HuH-7.5 (cell line): ENCODE measurements at places on chromosomes 2 and 18.

DNA sequence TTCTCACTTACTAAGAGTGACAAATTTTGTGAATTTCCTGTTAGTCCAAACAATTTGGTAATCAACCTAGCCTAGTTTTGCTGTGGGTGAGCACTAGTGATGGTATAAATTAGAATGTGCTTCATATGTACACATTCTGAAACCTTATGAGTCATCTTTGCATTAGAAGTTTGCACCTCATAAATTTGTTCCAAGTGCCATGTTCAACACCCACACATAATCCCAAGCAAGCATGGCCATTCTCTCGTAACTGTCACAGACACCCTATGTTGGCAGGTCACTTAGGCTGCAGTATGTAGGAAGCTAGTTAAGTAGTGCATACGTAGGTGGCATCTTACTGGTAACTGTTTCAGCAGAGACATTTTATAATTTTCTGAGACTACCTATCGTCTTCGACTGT lies 46.9 kb downstream of the NAB1 start:
- no peak for DNase-seq

- DNase-seq = no peak
Observed at GRCh38 chr2:174759381-174760065, 4.7 kb downstream of the CHRNA1 start.

DNA sequence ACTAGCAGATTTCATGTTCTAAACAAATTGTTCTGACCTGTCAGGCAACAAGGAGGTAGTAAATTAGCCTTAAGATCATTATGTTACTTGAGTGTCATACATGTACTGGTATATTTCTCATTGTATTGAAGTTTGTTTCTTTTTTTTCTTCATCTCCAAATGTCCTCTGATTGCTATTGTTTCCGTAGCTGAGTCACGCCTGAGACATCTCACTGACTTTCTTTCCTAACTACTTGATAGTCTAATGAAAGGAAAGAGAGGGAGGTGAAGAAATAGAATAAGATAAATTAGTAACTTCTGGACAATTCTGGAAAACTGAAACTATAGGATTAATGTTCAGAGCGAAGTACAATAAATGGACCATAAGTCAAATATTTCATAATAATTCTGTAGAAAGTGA lies 1049.9 kb downstream of the TSN start:
- no peak for DNase-seq

GRCh38 chr2:26655611-26656195 lies 14.5 kb upstream of the CIB4 start:
- no peak for DNase-seq

GRCh38 chr2:70344195-70344594 lies 42.3 kb upstream of the FAM136A start:
- DNase-seq = no peak

DNA sequence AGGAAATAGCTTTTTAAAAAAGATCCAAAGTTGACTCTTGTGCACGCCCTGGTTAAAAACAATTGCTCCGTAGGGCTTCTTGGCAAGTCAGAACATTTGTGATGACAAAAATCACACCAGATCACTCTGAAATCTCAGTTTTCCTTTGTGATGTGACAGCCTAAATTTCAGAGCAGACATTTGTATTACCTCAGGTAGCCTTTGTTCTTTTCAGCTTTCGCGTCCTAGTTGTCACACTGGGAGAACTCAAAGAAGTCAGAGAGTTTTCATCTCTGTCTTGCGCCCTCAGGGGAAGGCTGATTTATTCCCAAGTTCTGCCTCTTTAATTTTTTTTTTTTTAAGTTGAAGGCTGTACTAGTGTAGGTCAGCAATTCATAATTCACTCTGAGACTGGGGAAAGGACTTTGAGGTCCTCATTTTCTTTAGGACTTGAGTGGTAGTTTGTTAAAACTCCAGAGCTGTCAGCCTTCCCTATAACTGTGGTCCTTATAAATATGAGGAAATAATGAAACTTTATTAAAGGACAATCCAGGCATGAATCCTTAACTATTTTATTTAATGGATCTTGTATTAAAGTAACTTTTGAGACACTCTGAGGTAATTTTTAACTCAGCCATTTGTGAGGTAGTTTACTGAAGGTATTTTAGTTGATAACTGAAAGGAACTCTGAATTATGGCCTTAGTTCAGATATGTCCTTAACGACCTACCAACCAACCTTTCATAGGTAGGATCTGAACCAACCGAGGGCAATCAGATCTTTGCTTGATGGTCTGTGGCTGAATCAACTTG lies 525.1 kb upstream of the FAM98A start:
- DNase-seq = no peak

- DNase-seq = no peak
Observed at GRCh38 chr18:68660354-68661183, 54.3 kb downstream of the TMX3 start.

DNA sequence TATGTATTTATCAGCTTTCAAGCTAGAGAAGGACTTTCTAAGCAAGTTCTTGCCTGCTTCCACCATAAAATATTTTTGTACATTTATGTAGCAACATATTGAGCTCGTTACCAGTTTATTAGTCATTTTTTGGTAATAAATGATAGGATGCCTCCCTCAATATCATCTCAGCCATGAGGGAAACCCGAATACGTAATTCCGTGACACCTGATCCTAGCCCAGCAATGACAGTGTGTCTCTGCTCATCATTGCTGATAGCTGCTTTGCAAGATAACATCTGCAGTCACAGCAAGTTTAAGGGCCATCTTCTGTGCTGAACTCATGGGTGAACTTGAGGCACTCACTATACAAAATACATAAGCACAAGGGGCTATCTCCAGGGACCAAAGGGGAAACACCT lies 62.2 kb downstream of the COL6A3 start:
- no peak for DNase-seq

DNA sequence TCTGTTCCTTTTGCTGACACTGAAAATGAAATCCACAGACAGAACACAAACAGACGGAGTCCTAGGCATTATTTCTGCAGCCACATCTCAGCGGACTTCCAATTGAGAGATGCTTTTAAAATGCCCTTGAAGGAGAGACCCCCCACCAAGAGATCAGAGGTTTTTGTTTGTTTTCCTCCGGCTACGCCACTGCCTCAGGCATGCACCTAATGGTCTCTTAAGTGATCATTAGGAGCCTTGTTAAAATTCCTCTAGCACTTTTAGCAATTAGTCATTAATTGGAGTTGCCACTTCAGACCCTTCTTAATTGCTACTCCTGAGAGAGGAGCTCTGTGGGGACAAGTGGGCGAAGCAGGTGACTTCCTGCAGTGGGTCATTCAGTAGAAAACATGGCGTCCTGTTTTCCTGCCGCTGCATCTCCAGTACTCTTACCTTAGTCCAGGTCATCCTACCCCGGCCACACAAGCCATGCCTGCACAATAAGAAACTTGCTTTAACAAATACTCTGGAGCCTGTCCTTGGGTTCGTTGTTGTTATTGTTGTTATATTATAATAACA lies 257.7 kb upstream of the CHAC2 start:
- no peak for DNase-seq

- DNase-seq = no peak
Observed at GRCh38 chr2:190891889-190892288, 11.3 kb downstream of the GLS start.

- DNase-seq = no peak
Observed at GRCh38 chr2:200679535-200679934, 93.7 kb downstream of the AOX1 start.

DNA sequence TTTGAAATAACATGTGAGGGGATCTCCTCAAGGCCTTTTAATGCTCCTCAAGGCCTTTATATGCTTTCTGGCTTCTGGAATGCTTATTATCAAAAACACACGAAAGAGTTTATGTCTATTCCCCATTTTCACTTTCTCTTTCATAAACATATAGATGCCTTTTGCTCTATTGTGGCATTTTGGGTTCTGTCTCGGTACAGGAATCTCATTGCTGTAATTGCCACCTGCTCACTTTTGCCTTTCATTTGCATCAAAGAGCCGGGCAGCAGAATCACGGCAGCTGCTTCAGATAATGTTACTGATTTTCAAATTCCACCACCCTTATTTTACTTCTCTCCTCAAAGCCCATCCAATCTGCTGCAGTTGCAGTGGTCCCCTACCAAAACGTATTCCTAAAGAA lies 54.8 kb upstream of the LPIN2 start:
- no peak for DNase-seq

DNA sequence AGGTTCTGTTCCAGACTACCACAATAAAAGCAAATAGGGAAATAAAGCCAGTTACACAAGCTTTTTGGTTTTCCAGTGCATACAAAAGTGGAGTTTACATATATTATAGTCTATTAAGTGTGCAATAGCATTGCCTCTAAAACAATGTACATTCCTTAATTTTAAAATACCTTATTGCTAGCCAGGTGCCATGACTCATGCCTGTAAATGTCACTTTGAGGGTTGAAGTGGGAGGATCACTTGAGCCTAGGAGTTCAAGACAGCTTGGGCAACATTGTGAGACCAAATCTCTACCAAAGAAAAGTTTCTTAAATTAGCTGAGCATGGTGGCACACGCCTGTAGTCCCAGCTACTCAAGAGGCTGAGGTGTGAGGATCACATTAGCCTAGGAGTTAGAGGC lies 52.9 kb upstream of the IMP4 start:
- DNase-seq = no peak

DNA sequence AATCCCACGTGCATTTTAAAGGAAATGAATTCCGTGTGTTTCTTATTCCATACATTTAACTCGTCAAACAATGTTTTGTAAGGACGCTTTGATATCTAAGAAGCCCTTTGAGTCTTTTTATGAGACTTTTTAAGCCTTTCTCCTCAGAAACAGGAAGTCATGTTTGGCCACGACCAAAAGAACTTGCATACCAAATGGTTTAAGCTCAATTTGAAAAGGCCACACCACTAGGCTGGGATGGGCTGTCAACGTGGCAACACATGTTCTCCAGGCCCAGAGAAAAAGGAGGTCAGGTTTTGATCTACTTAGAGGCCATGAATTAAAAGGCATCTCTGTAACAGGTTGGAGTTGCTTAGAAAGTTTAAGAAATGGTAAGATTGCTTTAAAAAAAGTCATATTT lies 441.8 kb downstream of the CMPK2 start:
- no peak for DNase-seq

DNA sequence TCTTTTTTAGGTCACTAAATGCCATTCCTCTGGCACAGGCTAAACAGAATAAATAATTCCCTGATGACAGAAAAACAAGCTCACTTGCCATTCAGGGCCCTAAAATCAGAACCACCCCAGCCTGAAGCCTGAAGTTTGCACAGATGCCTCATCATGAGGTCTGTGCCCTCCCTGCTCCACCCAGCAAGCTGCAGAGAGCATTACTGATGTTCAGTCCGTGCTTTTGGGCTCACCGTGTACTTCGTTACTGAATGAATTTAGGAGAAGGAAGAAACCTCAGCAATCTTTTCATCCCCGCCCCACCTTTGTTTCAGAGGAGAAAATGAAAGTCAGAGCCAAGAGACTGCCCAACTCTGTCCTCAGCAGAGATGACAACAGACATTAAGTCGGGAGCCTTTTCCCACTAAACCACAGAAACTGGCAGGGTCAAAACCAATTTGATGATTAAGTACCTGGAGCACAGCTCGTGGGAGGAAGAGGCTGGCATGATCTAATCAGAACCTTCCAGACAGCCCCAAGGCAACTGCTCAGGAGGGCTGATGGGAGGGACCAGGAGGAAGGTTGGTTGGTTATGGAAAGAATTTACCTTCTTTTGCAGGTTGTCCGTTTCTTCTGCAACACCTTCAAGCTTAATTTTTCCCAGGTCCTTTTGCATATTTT lies 122.7 kb downstream of the LAMA1 start:
- DNase-seq = no peak

- no peak for DNase-seq
Observed at GRCh38 chr18:64238076-64238475, 89.2 kb upstream of the LINC00305 start.

- DNase-seq = no peak
Observed at GRCh38 chr2:232957657-232958090, 55.4 kb downstream of the NGEF start.

- DNase-seq = no peak
Observed at GRCh38 chr2:38598991-38599295, 3.8 kb downstream of the HNRNPLL start.

GRCh38 chr2:166042356-166042755 lies 85.5 kb downstream of the SCN1A start:
- DNase-seq = no peak

- DNase-seq = no peak
Observed at GRCh38 chr18:9066817-9067306, 35.6 kb upstream of the NDUFV2 start.

DNA sequence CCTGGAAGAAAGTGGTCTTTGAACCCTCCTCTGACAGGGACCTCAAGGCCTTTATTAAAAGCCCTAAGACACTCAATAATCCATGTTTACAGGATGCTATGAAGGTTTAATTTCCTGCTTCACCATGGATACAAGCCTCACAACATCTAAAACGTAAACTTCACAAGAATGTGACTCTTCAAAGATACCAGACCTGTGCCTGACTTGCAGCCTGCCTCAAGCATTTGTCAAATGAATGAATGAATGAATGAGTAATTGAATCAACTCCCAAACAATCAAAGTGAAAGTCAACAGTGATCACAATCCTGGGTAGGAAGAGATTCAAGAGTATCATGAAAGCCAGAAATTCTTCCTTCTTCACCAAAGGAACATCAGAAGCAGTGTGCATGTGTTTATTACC lies 30.4 kb downstream of the KLF7 start:
- no peak for DNase-seq

- no peak for DNase-seq
Observed at GRCh38 chr2:210072493-210072892, 70.1 kb downstream of the RPE start.

GRCh38 chr2:15546297-15547098 lies 14.6 kb downstream of the NBAS start:
- DNase-seq = no peak

DNA sequence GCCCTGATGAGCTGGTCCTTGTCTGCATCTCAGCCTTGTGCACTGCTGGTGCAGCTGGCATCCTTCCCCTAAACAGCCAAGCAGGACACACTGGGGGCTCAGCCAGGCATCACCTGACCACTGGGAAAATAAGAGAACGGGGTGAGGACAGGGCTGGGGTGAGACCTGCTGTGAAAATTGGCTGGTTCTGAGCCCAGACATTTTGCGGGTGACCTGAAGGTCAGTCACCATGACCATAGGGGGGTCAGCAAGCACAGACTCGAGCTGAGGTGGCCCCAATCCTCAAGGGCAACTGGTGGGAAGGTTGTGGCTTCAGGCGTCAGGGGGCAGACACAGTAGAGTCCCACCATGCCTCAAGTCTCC lies 144.9 kb upstream of the TWIST2 start:
- DNase-seq = no peak
